ENCODE measurements at places on chromosomes 2 and 18. TPM values are rescaled to one million over a fixed set of nuclear protein-coding genes. Genes with fewer than 3 reads are reported as not detected.

- DNase-seq, result no peak
These were observed 16.4 kb upstream of the KIAA2012 start for GRCh38 chr2:202056611-202057010.

DNA sequence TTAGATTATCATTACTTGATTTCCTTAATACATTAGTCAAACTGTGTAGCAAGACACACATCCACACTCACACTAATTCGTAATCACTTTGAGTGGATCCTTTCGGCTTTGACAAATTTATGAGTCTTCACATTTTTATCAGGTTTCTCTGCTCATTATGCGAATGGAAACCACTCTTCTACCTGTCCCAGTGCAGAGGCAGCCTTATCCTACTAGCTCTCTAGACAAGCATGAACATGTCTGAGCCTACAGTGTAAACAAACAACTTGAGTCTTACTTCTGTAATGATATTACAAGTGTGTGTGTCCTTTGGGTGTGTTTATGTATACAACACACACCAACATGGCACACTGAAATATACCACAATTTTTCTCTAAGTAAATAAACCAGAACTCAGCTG, 361.9 kb upstream of the CHST9 start:
- no peak for DNase-seq

- DNase-seq, result no peak
These were observed 46.0 kb downstream of the PAX8 start for GRCh38 chr2:113232740-113233139.

DNA sequence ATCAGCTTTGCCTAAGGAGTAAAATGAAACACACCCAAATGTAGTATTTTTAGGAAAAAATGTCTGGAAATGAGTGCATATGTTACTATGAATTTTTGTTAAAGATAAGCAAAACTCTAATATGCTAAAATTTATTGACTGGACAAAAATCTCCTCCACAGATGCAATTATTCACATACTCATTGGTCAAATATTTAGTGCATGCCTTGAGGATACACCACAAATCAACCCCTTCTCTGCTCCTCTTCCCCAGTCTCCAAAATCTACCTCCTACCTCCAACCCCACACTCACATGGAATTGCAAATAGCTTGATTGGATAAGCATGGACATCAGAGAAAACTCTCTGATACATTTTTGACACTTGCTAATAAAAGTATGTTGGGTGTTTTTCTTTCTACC, 95.6 kb upstream of the CDC42EP3 start:
- DNase-seq, result no peak

DNA sequence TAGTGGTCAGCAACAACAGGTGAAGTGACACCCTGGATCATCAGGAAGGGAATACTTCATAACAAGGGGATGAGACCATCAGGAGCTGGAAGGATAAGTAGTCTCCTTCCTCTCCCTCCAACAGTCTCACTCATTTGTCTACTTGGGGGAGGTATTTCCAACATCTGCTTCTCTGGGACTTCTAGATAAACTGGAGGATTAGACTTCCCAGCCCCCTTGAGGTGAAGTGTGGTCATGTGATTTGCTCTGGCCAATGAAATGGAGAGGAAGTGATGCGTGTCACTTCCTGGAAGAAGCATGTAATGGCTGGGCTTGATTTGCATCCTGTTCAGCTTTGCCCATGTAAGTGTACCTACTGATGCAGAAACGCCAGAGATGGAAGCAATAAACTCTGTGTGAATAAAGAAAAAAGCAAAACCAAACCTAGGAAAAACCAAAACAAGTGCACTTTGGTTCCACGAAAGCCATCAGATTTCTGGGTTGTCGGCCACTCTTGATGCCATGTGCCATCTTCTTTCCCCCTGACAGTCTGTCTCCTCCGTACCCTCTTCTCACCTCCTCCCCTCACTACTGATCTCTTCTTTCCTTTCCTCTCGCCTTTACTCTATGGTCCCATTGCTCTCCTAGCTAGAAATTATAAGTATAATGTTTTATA, 76.1 kb upstream of the DNMT3A start:
- no peak for DNase-seq

GRCh38 chr18:75346671-75347070, 80.8 kb downstream of the SMIM21 start:
- DNase-seq, result no peak

DNA sequence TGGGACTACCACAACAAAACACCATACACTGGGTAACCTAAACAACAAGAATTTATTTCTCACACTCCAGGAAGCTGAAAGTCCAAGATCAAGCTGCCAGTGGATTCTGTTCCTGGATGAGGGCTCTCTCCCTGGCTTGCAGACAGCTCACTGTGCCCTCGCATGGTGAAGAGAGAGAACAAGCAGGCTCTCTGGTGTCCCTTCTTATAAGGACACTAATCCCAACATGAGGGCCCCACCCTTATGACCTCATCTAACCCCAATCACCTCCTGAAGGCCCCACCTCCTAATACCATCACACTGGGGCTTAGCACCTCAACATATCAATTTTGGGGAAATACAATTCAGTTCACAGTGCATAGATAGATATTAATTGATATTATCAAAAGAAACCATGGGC, 83.5 kb downstream of the BIN1 start:
- no peak for DNase-seq

GRCh38 chr2:40404517-40404916, 47.4 kb downstream of the SLC8A1 start:
- DNase-seq, result no peak

Gene CYRIA
- polyA plus RNA-seq, result 7.9 TPM

Gene MYO1B
- polyA plus RNA-seq, result 8.7 TPM

Gene OSBPL6
- polyA plus RNA-seq, result 1.4 TPM

Gene PRKAG3
- polyA plus RNA-seq, result not detected

Gene RAB6D
- polyA plus RNA-seq, result 0.05 TPM

Gene LTBP1
- 97.7 TPM for polyA plus RNA-seq

Gene SNED1
- polyA plus RNA-seq, result 17.1 TPM

Gene SGPP2
- 1.9 TPM for polyA plus RNA-seq
